Hepatic stellate cell (primary cell): ENCODE measurements at places on chromosomes 13 and 19.
A peak's percentile ranks its signal among the peaks of the same experiment; 100 is the strongest.

- no peak for DNase-seq
Observed at GRCh38 chr19:40740747-40741146, 9.5 kb downstream of the ACTMAP start.

GRCh38 chr13:44719857-44720671, 143.9 kb upstream of the TSC22D1 start:
- peak; percentile 29 for DNase-seq

DNA sequence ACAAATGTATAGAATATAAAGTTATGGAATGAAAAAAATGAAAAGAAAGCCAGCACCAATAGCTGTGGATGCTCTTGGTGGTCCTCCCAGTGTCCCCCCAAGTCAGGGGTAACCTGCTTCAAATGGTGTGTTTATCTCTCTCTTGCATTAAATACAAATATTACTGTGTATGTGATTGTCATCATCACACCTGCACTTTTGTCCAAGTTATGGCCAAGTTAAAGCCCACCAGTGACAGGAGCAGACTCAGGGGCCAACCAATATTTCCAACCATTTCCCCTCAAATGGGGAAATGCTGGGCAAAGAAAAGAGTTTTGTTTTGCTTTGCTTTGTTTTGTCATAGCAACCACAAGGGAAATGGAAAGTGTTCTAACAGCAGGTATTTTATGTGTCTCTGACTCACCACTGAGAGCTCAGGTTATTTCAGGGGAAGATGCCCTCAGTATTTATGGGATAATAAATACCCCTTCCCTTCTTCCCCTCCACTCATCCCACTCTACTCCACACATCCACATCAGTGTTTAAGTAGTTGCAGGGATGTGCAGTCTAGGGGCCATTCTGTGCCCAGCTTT, 133.6 kb downstream of the COL4A1 start:
- no peak for DNase-seq

- no peak for DNase-seq
Observed at GRCh38 chr13:73074926-73075325, 16.1 kb downstream of the KLF5 start.

GRCh38 chr19:6263306-6263705, 16.5 kb downstream of the MLLT1 start:
- no peak for DNase-seq

DNA sequence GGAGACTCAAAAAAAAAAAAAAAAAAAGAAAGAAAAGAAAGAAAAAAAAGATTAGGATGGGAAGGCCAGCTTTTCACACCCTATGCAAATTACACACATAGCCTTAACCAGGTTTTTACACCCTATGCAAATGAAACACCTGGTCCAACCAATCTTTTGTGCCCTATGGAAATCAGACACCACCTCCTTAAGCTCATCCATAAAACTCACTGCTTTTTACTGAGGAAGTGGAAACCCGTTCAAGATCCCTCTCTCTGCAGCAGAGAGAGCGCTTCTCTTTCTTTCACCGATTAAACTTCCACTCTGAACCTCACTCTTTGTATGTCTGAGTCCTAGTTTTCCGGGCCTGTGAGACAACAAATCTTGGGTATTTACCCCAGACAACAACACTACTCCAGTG, 25.3 kb upstream of the HOMER3 start:
- DNase-seq, result no peak

GRCh38 chr13:89748716-89749115, 1598.8 kb upstream of the MIR17HG start:
- DNase-seq, result no peak

DNA sequence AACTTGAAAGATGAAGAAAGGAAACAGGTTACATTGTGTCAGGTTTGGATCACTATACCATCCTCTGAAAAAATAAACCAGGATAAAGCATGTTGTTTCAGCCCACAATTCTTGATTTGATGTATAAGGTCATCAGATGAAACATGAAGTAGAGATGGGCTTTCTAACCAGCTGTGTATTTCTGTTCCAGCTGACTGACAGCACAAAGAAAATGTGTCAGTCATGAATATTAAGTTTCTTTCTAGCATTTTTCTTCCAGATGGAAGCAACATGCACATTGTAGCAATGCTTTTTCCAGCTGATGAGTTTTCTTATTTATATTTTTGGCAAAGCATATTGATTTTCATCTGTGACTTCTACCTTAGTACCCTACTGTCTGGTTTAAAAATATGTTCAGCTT, 199.6 kb downstream of the OXGR1 start:
- DNase-seq, result no peak

GRCh38 chr19:54432144-54432738, 16.8 kb upstream of the LENG8 start:
- DNase-seq, result no peak

- DNase-seq, result peak; percentile 5
Observed at GRCh38 chr13:47337781-47338507, 441.1 kb upstream of the HTR2A start.

DNA sequence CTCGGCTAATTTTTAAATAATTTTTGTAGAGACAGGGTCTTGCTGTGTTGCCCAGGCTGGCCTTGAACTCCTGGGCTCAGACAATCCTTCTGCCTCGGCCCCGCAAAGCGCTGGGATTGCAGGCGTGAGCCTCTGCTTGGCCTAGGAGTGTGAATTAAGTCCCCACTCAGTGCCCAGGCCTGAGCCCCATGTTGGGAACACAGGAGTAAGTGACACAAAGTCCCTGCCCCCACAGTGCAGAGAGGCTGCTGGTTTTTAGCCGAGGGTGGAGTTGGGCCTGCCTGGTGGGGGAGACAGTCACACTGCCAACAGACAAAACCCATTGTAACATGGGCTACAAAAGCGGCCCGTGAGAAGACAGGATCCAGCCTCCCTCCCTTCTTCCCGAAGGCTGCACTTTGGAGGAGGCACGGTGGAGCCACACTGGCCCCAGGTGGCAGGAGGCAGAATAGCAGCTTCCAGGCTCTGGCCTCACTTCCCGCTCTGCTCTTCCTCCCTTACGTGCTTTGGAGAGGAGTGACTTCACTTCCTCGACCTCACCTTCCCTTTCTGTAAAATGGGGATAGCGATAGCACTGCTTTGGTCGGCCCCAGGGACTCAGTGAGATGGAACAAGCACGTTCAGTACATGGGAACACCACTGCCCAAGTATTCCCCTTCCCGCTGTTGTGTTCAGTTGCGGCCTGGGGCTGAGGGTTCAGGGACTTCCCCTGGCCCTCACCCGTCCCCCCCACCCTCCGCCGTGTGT, 15.2 kb upstream of the EHD2 start:
- DNase-seq, result peak; percentile 89

DNA sequence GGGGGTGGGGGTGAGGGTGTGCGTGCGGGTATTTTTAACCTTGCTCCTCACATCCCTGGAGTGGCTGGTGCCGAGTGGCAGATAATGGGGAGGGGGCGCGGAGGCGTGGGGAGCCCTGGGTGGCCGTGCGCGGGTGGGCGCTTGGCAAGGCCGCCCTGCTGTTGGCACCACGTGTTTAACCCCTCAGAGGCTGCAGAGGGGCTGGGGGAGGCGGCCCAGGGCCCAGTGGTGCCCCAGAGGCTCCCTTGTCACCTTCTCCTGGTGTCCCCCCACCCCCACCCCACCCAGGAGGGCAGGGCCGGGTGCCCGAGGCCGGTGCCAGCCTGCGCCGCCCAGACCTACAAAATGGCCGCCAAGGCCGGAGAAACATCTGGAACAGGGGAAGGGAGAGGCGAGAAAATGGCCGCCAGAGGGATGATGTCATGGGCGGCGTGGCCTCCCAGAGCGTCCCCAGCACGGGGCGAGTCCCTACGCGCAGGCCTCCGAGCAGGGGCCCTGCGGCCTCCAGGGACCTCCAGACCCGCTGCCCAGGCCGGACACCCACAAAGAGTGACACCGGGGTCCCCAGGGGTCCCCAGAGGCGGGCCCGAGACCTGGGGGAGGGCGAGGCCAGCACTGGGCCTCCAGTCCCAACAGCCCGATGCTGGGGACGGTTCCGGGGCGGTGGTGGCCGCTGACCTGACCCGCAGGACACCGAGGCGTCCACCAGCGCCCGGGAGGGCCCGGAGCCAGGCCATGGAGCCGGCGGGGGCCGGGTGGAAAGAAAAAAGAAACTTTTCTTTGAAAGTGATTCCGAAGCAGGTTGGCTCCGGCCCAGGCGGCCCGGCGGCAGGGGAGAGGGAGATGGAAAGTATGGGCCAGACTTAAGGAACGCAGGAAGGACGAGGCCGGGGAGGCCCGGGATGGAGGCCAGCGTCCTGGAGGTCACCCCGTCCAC, 38.2 kb downstream of the NFIC start:
- peak; percentile 95 for DNase-seq

DNA sequence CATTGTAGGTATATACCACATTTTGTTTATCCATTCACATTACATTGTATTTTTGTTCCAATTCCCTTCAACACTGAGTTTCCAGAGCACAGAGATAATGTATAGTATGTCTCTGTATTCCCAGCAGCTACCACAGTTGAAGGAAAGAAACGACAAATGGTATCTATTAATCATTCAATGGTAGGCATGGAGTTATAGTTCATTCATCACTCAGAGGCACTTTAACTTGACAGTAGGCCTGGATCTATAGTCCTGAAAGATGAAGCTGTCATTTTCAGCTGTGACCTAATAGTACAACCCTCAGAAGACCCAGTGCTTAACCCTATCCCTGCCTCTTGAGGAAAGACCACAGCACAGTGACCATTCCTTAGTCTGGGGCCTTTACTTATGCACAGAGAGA, 163.0 kb upstream of the TMTC4 start:
- DNase-seq, result no peak

- no peak for DNase-seq
Observed at GRCh38 chr13:70613295-70613694, 505.0 kb upstream of the KLHL1 start.

DNA sequence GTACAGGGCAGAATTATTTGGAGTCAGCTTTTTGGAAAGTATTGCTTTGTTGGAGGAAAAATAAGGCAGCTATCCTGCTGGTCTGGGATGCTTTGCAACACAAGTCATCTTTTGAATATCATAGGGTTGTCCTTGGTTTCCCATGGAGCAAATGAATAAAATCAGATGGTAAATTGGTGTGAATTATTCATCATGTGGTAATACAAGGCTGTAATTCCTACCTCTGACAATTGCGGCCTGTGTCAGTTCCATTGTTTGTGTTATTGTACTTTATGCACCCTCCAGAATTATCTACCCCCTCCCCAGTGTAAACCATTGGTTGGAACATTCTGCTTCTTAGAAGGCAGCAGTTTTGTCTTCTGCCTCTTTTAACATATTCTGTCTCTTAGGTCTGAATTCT, 46.2 kb downstream of the RNASEH2B start:
- no peak for DNase-seq

DNA sequence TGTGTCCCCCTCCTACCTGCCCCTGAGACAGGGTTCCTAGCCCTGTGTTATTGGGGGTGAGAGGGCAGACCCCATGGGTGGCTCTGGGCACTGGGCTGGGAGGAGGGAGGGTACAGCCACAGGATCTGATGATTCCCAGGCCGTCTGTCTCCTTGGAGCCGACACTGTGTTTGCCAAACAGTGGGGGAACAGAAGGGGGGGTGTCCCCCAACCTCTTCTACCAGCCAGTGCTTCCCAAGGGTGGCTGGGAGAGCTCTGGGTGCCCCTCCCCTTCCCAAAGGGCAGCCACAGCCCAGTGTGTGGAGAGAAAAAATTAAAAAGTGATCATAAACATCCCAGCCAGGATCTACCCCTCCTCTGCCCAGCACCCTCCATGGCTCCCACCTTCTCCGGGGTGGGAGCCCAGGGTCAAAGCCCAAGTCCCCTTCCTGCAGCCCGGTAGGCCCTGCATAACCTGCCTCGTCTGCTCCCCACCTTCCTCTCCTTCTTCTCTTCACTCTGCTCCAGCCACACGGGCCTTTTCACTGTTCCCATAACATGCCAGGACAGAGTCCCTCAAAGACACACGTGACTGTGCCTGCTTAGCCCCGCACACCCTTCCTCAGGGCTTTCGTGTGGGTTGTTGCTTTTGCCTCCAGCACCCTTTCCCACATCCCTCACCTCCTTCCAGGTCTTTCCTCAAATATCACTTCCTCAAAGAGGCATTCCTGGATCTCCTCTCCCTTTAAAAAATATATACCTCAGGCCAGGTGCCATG, 1.4 kb upstream of the PLIN4 start:
- DNase-seq, result peak; percentile 62

- DNase-seq, result peak; percentile 61
Observed at GRCh38 chr19:48490981-48491792, 20.4 kb downstream of the LMTK3 start.

DNA sequence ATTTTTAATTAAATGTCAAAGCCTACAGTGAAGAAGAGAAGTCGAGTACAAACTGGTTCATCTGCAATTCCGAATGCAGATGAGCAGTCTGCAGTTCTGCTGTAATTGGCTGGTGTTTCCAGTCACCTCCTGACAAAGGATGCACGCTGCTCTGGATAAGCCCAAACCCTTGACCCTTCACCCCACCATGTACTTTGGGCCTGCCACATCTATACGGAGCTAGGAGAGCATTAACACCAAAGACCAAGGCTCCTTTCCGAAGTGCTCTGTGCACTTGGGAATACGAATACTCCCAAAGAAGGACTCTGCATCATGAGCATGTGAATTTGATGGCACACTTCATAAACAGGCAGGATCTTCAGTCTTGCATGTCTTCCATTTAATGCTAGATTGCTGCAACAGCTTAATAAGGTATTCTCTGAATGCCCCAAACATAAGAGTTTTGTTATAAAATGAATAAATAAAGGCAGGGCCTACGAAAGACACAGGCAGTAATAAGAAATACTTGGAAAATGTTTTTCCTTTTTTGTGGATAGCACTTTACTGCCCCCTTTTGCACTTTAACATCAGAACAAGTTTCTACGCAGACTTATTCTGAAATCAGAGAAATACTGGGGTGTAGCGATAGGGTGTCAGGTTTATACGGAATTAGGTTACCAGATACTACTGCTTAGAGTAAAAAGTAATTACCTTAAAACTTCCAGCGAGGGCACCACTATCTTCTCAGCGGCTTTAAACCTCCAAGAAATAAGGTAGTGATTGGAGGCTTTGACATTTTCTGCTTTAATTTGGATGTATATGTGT, 15.0 kb downstream of the EFNB2 start:
- no peak for DNase-seq

GRCh38 chr13:110570886-110571285, 9.4 kb upstream of the RAB20 start:
- no peak for DNase-seq

DNA sequence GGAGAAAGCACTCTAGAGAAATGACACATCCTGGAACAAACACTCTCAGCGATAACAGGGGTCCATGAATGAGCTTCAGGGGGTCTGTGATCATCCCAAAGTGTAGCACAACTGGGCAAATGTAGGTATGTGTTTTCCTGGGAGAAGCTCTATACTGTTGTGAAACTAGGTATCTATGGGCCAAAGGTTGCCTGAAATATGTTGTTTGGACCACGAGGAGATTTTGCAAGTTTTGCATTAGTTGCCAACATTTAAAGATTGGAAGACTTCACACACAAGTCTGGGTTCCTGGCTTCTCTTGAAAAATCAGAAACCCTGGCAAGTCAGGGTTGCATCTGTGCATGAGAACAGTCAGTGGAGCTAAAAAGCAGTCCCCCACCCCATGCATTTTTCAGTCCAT, 26.7 kb upstream of the POU2F2 start:
- DNase-seq, result no peak

GRCh38 chr19:45189971-45190370, 11.4 kb downstream of the BLOC1S3 start:
- DNase-seq, result no peak
